SW 1271 (cell line): ENCODE measurements at places on chromosomes 2 and 18.

- no peak for DNase-seq
Measured at GRCh38 chr2:43158259-43158880, 68.0 kb downstream of the ZFP36L2 start.

DNA sequence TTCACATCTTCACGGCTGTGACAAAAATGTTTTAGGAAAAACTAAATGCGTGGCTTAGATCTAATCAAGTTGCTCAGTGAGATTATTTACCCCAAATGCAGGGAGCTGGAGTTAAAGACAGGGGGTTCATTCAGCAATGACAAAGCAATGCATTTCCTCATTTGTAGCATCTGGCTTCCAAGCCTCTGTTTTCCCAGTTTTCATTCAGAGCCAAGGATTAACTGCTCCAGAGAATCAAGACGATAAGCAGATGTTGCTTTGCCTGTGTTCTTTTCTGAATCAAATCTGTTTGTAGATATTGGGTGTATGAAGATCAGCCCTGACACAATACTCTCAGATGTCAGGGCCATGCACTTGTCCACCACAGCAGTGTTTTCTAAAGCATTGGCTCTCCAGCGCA lies 147.4 kb upstream of the SIX2 start:
- DNase-seq, result no peak

DNA sequence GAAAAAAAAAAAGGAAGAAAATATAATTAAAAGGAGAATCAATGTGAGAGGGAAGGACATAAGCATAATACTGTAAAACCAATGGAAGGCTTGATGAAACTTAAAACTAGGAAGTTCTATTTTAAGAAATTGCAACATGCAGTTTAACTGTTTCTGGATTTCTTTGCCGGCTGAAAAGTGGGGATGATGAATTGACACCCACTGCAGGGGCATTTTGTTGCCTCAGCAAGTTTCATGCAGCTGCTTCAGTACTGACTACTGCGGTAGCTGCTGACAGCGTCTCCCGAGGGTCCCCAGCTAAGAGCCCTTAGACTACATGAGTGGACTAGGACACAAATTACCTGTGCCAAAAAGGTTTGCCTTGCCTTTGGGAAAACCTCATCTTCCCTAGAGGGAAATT lies 69.2 kb downstream of the B3GNT2 start:
- no peak for DNase-seq

GRCh38 chr2:43082903-43083677 lies 143.3 kb downstream of the ZFP36L2 start:
- DNase-seq, result no peak

GRCh38 chr2:168699844-168700417 lies 102.5 kb upstream of the NOSTRIN start:
- DNase-seq, result no peak

DNA sequence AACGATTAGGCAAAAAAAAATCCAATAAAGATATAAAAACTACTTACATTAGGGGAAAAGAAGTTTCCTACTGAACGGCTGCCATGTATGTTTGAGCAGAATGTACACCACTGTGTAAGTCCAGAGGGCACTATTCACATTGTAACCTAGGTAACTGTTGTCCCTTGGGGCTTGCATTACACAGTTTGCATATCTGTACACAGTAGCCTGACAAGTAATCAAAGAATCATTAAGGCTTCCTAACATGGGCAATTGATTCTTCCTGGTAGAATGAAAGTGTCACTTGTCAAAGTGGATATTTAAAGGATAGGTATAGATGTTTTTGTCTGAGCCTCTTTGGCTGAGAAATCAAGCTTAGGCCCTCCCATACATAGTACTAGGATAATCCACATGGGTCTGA lies 39.1 kb downstream of the PLEK start:
- no peak for DNase-seq
